ENCODE measurements at places on chromosomes 7 and 10. TPM values are rescaled to one million over a fixed set of nuclear protein-coding genes. Genes with fewer than 3 reads are reported as not detected.

The KIF11 gene
- 1.0 TPM for total RNA-seq

The CRHR2 gene
- total RNA-seq, result 0.46 TPM

The PAPOLB gene
- 0.31 TPM for total RNA-seq

The NXPH1 gene
- not detected for total RNA-seq

The GPR146 gene
- 4.2 TPM for total RNA-seq

The FGFBP3 gene
- 0.71 TPM for total RNA-seq

The DDC gene
- total RNA-seq, result not detected

The ZMYND11 gene
- 88.9 TPM for total RNA-seq

The FERD3L gene
- total RNA-seq, result not detected

The IRF5 gene
- 4.6 TPM for total RNA-seq

The PIK3CG gene
- total RNA-seq, result 2.5 TPM

The CCSER2 gene
- total RNA-seq, result 148 TPM

The MYO1G gene
- total RNA-seq, result 2.3 TPM

The ANXA8 gene
- 1.3 TPM for total RNA-seq

The LDB3 gene
- total RNA-seq, result 738 TPM

The AKR1B15 gene
- not detected for total RNA-seq

The PWWP2B gene
- total RNA-seq, result 7.0 TPM

The ELMO1 gene
- total RNA-seq, result 18.9 TPM

The AKR1C4 gene
- not detected for total RNA-seq

The TMEM168 gene
- total RNA-seq, result 17.8 TPM

The NRG3 gene
- 3.4 TPM for total RNA-seq

The NYAP1 gene
- 0.76 TPM for total RNA-seq

The TSPAN15 gene
- 6.9 TPM for total RNA-seq

The VWA2 gene
- not detected for total RNA-seq

The LIPJ gene
- 0.14 TPM for total RNA-seq

The GRID1 gene
- 0.40 TPM for total RNA-seq

The ACSM6 gene
- not detected for total RNA-seq
